ENCODE measurements at places on chromosomes 7 and 10.

DNA sequence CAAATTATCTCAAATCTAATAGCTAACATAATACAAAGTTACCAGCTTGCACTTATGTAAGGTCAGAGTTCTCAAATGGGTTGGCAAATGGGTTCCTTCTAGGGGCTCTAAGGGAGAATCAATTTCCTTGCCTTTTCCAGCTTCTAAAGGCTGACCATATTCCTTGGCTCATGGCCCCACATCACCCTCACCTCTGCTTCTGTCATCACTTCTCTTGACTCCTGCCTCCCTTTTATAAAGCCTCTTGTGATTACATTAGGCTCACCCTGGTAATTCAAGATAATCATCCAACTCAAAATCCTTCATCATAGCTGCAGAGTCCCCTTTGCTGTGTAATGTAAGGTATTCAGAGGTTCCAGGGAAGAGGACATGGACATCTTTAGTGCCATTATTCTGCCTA lies 42.1 kb downstream of the CHN2 start:
- no peak for DNase-seq

- no peak for DNase-seq
Measured at GRCh38 chr7:15204421-15204820, 301.9 kb upstream of the DGKB start.

- DNase-seq, result no peak
Measured at GRCh38 chr7:155744971-155745683, 67.1 kb downstream of the SHH start.

GRCh38 chr7:122748195-122748594 lies 45.5 kb upstream of the RNF148 start:
- DNase-seq, result no peak

DNA sequence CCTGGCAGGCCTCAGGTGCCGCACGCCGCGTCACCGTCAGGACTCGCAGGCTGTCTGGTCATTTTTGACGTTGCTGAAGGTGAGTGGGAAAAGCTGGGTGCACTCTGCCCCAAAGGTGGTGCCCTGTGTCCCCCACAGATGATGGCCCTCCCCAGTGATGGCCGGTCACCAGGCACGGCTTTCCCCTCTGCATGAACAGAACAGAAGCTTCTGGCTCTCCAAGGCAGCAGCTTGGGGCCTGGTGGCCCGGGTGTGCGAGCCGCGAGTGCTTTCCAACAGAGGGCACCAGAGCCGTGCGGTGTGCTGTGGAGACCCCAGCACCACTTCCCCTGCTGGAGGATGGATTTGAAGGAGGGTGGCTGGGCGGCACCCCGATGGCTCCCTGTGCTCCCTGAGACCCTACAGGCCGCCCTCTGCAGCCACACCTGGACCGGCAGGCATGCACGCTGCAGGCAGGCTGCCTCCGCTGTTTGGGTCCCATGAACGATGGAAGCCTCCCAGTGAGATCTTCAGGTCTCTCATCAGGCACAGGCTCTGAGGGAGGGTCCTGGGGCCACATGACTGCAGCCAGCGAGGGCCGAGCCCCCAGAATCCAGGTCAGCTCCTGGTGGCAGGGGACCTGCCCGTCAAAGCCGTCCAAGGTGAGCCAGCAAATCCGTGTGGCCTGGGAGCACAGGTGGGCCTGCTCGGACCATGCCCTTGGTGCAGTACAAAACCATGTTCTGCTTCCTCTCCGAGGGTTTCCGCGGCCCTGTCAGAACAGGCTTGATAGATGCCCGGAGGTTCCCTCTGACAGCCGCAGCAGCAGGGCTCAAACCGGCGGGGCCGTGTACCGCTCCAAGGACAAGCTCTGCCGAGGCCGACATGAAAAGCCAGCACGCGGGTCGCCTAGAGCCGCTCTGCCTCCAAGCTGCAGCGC lies 195.4 kb downstream of the EBF3 start:
- no peak for DNase-seq

GRCh38 chr10:113491967-113492565 lies 60.8 kb upstream of the HABP2 start:
- DNase-seq, result peak; percentile 57

DNA sequence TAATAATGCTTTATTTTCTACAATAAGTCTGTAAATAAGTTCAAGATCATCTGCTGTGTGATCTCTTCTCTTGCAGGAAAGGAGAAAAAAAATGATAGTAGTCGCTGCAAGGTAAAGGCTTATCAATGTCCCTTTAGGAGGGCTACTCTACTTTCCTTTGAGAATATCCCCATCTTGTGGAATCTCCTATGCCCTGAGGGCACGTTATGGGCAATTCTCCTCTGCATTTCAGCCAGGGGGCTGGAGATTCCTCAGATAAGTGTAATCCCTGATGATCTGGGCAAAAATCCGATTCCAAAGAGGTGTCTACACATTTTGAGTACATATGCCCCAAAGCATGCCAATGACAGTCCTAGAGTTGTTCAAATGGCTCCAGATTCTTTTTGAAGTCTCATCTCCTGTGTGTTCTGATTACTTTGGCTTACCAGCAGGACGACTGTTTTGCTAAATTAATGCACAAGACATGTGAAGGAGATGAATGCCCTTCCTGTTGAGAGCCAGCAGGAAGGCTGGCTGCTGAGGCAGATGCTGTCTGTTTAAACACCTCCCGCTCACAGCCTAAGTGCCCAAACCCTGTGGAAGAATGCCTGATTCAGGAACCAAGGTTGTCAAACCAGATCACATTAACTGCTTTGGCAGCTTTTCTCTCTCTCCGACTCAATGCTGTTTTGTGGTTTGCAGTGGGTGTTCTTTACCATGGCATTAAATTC lies 171.2 kb upstream of the COL1A2 start:
- peak; percentile 88 for DNase-seq

DNA sequence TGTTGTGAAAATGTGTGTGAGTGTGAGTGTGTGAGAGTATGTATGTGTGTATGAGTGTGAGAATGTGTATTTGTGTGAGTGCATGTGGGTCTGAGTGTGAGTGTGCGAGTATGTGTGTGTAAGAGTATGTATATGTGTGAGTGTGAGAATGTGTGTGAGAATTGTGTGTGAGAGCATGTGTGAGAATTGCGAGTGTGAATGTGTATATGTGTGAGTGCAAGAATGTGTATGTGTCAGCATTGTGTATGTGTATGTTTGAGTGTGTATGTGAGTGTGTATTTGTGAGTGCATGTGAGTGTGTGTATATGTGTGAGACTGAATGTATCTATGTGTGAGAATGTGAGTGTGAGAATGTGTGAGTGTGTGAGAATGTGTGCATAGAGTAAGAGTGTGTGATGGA lies 72.0 kb upstream of the PCBD1 start:
- DNase-seq, result no peak

DNA sequence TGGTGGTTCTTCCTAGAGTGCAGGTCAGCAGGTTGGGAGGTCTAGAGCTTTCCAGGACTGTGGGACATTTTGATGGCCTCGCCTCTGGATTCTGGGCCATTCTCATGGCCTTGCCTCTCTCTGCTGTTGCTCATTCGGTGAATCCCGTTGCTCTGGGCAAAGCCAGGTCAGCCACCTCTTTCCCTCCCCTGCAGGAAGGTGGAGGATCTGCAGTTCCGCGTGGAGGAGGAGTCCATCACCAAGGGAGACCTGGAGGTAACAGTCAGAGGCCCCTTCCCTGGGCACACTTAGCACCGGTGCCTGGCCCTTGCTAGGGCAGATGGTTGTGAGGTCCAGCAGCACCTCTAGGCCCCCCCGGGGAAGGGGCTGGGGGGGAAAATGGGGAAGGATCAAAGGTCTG lies 74.9 kb downstream of the CLIP2 start:
- DNase-seq, result no peak

GRCh38 chr10:20233423-20233822 lies 417.2 kb downstream of the PLXDC2 start:
- DNase-seq, result peak; percentile 24

- peak; percentile 91 for DNase-seq
Measured at GRCh38 chr7:42152329-42153205, 84.4 kb downstream of the GLI3 start.

DNA sequence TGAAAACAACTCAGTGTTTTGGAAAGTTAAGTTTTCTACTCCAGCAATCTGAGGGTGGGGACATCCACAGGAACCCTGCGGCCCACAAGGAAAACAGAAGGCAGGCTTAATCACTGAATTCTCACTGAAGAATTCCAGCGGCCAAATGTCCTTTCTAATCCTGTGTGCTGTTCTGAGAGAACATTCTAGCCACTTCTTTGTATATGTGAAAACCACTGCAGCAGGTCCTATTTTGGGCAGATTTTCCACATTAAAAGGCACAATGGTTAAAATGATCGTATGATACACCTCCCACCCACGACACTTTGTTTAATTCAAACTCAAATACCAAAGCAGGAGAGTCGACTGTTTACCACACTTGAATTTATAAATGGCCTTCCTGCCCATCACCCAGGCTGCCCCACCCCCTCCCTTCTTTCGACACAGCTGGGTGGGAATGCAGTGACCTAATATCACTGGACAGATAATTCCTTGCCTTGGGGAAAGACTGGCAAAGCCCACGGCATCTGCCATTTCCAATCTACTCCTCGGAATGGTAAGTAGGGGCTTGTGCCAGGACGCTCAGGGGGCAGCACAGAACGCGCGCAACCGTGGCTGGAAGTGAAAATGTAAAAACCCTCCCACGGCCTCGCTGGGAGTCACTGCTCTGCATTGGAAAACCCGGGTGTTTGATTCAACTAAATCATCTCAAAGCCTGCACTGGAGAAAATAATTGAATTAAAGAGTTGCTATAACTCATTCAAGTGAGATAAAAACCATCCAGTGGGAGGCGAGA lies 67.0 kb downstream of the CTBP2 start:
- peak; percentile 83 for DNase-seq

GRCh38 chr10:131099028-131099726 lies 212.3 kb downstream of the TCERG1L start:
- DNase-seq, result no peak

- no peak for DNase-seq
Measured at GRCh38 chr7:2476776-2477446, 713 bp upstream of the GRIFIN start.

GRCh38 chr7:56537952-56538351 lies 421.7 kb upstream of the NUPR2 start:
- DNase-seq, result no peak

DNA sequence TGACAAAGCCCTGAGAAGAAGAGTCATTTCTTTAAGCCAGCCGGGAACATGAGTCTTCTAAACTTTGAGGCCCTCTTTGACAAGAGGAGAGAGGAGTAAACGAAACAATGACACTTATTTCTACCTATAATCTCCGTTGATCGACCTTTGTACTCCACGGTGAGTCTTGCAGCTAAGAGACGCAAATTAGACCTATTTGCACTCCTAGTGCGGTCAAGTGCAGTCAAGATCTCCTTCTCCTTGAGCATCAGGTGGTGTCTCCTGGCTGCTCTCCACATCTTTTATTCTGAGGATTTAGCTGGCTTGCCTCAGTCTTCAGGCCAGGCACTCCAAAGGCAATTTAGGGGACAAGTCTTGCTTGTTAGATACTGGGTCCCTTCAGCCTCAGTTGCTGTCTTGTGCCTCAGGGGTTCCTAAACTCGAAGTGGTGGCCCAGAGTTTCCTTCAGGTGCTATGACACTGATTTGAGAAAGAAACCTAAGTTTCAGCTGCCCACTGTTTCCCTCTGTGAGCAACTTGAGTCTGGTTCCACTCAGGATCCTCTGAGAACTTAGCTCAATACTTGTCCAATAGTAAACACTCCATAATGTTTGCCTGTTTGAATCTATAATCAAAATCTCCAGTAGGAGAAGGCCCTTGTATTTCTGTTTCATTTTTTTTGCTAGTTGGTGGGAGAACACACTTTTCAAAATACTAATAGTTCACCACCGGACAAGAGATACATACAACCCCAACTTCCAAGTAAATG lies 312.9 kb downstream of the RNLS start:
- no peak for DNase-seq

DNA sequence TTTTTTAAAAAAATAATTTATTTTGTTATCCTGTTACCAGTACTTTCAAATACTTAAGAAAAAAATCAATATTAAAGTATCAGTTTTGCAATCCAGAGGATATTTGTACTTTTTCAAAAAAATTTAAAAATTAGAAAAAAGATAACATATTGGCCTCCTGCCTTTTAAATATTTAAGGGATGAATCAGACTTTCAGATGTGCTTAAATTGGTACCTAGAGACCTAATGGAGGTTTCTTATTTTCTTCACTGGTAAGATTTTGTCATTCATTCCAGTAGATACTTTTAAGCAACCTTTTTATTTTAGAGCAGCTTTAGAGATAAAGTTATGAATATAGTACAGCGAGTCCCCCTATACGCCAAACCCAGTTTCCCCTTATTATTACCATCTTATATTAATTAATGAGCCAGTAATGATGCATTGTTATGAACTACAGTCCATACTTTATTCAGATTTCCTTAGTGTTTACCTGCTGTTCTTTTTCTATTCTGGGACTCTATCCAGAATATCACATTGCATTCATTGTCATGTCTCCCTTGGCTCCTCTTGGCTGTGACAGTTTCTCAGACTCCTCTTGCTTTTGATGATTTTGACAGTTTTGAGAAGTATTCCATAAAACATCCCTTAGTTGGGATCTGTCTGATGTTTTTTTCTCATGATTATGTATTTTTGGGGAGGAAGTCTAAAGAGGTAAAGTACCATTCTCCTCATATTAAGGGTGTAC lies 34.2 kb downstream of the BICC1 start:
- no peak for DNase-seq

- DNase-seq, result no peak
Measured at GRCh38 chr7:46664453-46664852, 743.4 kb upstream of the IGFBP3 start.

- no peak for DNase-seq
Measured at GRCh38 chr10:110058212-110058611, 50.4 kb downstream of the ADD3 start.

DNA sequence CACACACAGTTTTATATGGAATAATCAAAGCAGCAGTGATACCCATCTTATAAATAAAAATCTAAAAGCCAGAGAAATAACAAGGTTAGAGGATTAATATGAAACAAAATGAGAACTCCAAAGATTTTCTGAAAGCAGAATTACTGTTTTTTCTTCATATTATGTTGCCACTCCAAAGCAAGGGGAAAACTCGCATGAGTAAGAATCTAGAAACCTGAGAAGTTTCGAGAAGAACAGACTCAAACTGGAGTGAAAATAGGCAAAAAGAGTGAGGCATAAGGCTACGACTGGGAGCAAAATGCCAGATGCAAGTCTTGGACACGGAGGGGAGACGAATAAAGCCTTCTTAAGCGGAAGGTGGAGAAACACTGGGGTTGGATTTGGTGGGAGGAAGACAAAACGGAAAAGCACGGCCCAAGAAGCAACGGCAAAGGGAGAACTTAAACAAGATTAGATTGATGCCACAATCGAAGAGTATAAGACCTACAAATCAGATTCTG lies 923 bp downstream of the TNPO3 start:
- no peak for DNase-seq

DNA sequence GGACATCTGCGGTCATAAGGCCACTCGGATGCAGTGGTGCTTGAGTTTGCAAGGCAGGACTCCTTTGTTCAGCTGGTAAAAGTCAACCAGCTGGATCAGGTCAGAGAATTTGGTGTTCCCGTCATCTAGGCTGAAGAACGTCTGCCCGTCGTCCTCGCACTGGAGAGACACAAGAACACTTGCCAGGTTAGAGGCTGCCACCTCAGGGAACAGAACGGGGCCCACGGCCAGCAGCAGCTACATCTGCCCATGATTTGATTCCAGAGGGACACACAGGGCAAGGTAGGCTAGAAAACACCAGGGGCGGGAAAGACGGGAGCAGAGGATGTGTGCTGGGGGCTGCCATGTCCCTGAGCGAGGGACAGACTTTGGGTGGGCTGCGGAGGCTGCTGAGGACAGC lies 27.7 kb upstream of the DDC start:
- no peak for DNase-seq

- DNase-seq, result peak; percentile 63
Measured at GRCh38 chr10:21326594-21327288, 198.7 kb downstream of the SKIDA1 start.

Measured in eye (tissue), 1 donor.